Fibroblast of the aortic adventitia (primary cell): ENCODE measurements at places on chromosomes 2 and 18. TPM values are rescaled to one million over a fixed set of nuclear protein-coding genes. Genes with fewer than 3 reads are reported as not detected.

GRCh38 chr2:37324536-37324785 lies 172 bp downstream of the PRKD3 start:
- peak; percentile 72 for DNase-seq

- DNase-seq: peak; percentile 11
Measured at GRCh38 chr2:242020196-242021004, 150.9 kb downstream of the RTP5 start.

GRCh38 chr2:76159042-76159648 lies 448.4 kb upstream of the GCFC2 start:
- no peak for DNase-seq

GRCh38 chr2:220034426-220035130 lies 407.1 kb downstream of the SLC4A3 start:
- peak; percentile 79 for DNase-seq

GRCh38 chr18:35564795-35565453 lies 16.6 kb upstream of the GALNT1 start:
- no peak for DNase-seq

GRCh38 chr2:169778446-169778845 lies 20.2 kb upstream of the SSB start:
- DNase-seq: no peak

GRCh38 chr18:38961880-38962279 lies 1396.3 kb upstream of the CELF4 start:
- DNase-seq: no peak

- peak; percentile 58 for DNase-seq
Measured at GRCh38 chr2:189018631-189019030, 44.5 kb downstream of the COL3A1 start.

- DNase-seq: peak; percentile 54
Measured at GRCh38 chr18:70246061-70246466, 40.6 kb upstream of the RTTN start.

- no peak for DNase-seq
Measured at GRCh38 chr2:230794497-230794896, 70.2 kb upstream of the ITM2C start.

GRCh38 chr2:100744589-100744988 lies 75.3 kb upstream of the NPAS2 start:
- no peak for DNase-seq

DNA sequence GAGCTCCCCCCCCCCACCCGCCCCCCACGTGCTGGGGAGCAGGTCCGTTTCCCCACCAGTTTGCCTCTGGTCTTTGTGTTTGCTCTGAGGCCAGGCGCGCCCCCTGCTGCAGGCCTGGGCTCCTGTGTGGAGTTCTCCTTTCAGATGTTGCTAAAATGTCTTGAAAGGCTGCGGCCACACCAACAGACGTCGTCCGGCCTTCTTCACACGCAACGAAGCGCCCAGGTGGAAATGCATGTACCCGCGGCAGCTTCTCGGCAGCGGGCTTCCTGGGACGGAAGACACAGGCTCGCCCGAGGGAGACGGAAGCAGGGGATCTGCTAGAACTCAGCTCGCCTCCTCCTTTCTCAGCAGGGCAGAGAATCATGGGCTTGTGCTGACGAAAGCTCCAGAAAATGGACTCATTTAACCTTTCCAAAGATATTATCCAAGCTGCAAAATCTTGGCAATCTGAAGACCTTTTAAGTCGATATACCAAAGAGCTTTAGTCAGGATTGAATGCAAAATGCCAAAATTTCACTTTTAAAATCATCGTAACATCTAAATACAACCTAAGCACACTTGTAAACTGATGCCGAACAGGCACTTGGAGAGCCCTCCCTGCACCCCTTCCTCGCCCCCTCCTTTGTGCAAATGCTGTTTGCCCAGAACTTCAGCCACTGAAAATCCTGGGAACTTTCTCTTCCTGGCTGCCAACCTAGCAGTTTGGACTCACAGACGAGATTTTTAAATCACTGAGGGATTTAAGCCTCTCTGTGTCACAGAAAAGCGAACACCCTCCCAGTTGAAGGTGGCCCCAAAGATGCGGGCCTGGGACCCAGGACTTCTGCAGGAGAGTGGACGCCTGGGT lies 125.5 kb upstream of the ZNF516 start:
- DNase-seq: peak; percentile 80

DNA sequence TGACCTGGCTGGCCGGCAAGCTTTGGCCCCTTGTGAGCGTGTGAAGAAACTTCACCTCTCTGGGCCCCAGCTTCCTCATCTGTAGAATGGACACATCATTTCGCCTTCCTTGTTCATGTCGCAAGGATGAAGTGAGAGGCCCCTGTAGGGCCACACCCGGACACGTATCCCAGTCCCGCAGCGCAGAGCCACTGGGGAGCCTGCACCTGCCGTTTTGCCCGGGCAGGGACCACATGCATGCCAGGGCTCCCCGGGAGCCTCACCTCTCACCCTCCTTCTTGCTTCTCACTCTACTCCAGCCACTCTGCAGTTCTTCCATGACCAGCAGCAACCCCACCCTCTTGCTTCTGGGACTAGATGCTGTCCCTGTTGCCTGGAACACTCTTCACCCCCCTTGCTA lies 77.5 kb downstream of the FAM168B start:
- DNase-seq: no peak

DNA sequence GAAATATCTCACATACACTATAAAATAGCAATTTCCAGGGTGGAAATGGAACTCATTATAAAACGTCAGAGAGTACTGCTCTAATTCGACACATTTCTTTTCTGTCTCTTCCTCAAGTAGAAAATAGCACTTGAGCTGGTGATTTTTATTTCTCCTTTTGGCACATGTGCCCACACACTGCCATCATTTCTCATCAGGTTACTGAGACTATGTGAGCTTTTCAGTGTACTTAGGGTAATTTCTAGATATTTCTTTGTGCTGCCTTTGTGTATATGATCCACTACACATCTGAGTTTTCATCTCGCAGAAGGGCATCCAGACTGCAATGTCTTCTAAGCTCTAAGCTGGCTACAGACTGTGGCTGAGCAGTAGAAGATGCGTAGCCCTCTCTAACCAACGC lies 62.1 kb upstream of the PGAP1 start:
- no peak for DNase-seq

DNA sequence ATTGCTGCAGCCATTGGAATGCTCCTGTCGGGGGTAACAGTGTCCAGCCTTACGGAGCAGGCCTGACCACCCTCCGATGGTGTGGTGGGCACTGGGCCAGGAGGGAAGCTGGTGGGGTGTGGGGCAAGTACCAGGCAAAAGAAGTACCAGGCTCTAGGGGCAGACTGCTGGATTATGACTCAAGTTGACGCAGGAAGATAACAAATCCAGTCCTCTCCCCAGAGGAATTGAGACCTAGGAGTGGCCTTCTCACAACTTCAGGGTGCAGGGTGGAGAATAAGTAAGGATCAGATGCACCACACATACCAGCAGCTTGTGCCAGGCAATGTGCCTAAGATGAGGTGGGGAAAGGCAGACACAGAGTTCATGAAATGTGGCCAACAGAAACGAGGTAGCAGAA lies 37.9 kb downstream of the SEMA4F start:
- peak; percentile 22 for DNase-seq

DNA sequence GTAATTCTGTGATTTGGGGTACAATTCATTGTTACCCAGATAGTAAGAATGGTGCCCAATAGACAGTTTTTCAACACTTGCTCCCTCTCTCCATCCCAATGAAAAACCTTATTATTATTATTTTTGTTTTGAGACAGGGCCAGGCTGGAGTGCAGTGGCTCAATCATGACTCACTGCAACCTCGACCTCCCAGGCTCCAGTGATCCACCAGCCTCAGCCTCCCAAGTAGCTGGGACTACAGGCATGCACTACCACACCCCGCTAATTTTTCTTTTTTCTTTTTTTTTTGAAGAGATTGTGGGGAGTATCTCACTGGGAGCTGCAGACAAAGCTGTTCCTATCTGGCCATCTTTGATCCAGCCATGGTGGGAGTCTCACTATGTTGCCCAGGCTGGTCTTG lies 7.2 kb downstream of the TGFA start:
- no peak for DNase-seq

- DNase-seq: no peak
Measured at GRCh38 chr2:9473308-9473984, 905 bp upstream of the IAH1 start.

GRCh38 chr2:102313025-102313424 lies 1.7 kb downstream of the IL1RL1 start:
- DNase-seq: peak; percentile 80

- DNase-seq: peak; percentile 8
Measured at GRCh38 chr2:95525294-95526035, 40.9 kb upstream of the TRIM43B start.

DNA sequence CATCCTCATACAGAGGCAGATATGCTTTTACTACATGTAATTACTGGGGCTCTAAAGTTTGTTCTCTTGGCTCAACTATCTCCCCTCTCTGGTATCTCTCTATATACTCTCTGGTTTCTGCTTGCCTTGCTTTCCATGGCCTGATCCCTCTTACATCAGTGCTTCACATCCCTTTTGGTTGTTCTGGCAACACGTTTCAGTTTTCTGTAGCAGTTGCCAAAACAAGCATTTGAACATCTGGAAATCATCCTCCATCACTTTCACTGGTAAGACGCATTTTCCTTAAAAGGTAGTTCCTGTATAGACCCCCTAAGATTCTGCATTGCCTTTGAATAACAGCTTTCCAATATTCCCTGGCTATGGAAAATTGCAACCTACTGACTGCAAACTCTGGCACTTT lies 25.9 kb downstream of the COL5A2 start:
- peak; percentile 94 for DNase-seq

DNA sequence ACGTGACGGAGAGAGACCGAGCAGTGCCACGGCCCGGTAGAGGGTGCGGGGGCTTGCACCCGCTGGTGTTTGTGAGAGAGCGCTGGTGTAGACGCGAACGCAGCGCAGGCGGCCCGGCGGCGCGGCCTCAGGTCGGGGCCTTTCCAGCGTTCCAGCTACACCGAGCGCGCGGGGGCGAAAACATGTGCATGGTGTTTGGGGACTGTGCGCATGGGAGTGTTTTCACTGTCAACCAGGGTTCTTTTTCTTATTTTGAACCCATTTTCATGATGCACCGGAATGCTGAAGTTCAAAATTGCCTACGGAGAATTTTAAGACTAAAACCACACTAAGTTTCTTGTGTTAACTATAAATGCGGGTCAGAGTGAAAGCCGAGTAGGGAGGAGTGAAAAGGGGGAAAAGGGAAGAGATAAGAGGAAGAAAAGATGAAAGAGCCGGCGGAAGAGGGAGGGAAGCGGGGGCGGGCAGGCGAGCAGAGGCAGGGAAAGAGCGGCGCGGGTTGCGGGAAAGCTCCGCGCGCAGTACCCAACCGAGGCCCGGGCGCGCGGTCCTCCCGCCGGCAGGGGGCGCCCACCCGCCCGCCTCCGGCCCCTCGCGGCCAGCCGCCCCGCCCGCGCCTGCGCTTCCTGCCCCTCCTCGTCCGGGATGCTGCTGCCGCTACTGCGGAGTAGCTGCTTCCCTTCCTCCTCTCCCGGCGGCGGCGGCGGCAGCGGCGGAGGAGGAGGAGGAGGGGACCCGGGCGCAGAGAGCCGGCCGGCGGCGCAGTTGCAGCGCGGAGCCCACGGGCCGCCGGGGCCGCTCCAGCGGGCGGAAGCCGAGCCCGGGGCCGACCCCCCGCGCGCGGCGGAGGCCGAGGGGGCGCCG lies at the start of gene RAB12:
Gene RAB12 (plus strand): TSS at position 643 of the 864 bp plus-strand sequence. CDS start 3 bp downstream, at position 646.
- DNase-seq: peak; percentile 82

DNA sequence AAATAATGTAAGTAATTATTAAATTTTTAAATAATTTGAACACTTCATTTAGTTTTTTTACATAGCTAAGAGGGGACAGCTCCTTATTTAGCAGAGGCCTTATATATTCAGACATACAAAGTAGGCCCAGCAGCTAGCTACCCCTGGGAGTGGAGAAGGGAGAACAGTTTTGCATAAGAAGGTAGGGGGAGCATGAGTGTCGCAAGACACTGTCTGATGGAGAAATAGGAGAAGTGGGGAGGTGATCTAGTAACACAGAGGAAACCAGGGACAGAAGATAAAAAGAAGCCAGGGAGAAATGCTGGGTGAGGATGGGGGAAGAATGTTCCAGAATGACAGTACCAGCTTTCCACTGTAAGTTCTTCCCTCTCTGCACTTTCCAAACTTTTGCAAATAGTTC lies 16.0 kb upstream of the RGPD4 start:
- no peak for DNase-seq

DNA sequence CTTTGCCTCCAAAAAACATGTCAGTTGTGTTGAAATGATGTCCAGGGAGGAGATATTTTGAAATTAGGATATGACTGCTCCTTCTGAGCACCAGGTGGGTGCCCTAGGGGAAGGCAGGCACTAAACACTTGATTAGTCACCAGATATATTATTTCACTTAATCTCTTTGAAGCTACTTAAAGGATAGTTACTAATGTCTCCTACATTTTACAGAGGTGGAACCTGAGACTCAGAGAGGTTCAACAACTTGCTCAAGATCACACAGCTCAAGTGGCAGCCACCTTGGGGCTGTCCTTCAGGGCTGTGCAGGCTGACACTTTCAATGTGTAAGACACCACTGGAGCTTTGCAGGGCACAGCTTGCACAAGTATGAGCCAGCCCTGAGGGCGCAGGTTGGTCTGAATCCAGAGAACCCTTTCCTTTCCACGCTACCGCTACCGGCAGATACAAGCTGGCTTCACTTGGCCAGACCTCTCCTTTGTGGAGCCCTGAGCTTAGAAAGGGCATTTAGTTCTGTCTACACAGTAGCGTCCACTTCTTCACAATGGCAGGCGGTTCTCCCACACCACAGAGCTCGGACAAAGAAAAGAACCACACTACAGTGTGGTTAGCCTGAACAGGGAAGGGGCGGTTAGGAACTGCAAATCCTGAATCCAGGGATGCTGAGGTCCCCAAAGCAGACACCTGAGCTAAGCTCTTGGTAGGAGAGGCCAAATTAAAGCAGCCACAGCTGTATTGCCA lies 16.4 kb downstream of the ALPK2 start:
- DNase-seq: no peak

The IL1RL1 gene
- total RNA-seq: 4.9 and 8.2 TPM in 2 replicates

The RIT2 gene
- not detected in 2 replicates for total RNA-seq

The TEX44 gene
- not detected in 2 replicates for total RNA-seq

The IL1F10 gene
- total RNA-seq: not detected in 2 replicates

The EML6 gene
- total RNA-seq: 0.49 and 2.8 TPM in 2 replicates

The NOSTRIN gene
- 0.81 TPM in 1 of 2 replicates, not detected in the other for total RNA-seq

The POMC gene
- 0.63 and 7.5 TPM in 2 replicates for total RNA-seq

The MOGAT1 gene
- total RNA-seq: not detected in 2 replicates

The LPIN2 gene
- 18.2 and 43.7 TPM in 2 replicates for total RNA-seq

The CHRNG gene
- not detected in 2 replicates for total RNA-seq

The CTNNA2 gene
- total RNA-seq: 0.36 TPM in 1 of 2 replicates, not detected in the other

The CDH2 gene
- total RNA-seq: 38.3 and 64.1 TPM in 2 replicates

The APCDD1 gene
- total RNA-seq: 0.09 TPM in 1 of 2 replicates, not detected in the other
